Esophagus muscularis mucosa (tissue), 4 donors: ENCODE measurements at places on chromosomes 2 and 18.
A peak's percentile ranks its signal among the peaks of the same experiment; 100 is the strongest.

GRCh38 chr2:21234001-21234400 is 110.2 kb downstream of the TDRD15 start:
- no peak for DNase-seq

GRCh38 chr2:233435436-233436190 is 81.3 kb downstream of the DGKD start:
- DNase-seq: no peak

DNA sequence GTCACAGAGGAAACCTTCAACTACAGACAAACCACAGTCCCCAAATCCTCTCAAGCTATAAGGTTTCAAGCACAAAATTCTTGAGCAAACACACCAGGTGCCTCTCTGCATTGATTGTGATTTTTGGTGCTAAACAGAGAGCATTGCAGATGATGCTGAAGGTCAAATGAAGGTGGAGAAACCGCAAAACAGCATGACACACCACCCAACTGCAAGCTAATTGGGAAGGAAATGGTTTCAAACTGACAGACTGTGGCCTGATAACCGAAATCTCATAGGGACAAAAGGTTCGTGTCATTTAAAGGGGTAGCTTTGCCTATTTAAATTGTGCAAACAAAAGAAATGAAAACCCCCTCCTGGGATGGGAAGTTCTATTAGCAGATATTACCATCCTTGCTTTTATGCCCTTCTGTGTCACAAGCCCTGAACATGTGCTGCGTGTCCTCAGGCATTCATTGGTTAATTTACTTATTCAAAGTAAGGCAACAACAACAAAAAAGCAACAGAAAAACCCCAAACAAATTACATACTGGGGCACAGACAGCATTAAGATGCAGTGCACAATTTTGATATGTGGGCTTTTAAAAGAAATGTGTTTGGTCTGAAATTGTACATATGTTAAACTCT is 154.9 kb downstream of the AQP4 start:
- peak; percentile 64 for DNase-seq

DNA sequence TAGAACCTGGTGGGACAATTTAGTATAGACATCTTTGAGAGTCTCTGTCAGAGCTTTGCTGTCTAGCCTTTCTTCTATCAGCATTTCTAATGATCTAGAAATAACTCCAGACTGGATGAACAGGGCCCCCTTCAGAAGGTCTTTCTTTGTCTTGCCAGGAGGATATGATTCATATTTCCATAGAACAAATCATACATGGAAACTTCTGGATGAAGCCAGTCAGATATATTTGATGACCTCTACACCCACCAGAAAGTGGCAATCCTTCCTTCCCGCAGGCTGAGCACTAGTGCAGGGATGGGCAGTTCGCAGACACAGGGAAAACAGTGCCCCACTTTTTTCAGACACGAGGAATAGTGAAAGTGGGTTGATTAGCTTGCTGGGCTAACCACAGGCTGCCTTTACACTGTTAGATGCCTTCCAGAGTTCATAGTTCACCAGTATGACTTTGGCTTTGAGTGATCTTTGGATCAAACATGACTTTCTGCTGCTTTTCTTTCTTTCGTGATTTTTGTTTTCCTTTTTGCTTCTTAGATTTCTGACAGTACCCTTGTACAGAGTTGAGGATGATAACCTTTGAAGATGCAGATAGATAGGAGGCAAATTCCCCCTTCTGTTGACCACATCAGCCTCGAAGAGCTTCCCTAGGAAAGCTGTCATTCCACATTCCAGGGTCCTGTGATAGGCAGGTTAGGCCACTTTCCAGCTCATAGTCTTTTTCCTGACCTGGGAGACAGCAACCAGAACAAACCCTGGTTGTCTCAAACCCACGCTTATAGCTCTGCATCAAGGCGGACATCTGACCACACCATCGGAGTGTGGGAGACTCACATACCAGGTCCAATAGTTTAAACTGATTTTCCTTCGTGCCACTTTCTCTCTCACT is 237.0 kb downstream of the ZNF407 start:
- no peak for DNase-seq

GRCh38 chr2:287471-287885 is 413 bp downstream of the ALKAL2 start:
- DNase-seq: no peak

DNA sequence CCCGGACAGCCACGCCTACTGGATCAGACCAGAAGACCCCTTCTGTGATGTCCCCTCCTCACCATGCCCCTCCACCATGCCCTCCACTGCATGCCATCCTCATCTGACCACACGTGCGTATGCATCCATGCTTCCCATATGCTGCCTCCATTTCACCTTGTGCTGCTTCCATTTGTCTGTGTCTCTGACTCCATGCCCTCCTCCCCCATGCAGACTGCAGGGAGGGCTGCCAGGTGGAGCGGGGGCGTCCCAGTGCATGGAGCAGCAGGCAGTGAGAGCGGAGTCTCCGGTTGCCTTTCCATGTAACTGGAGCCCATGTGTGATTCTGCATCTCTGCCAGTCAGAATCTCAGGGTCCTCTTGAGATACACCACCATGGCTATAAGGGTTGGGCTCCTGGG is 52.6 kb downstream of the COA5 start:
- no peak for DNase-seq

- DNase-seq: no peak
These were observed 84.7 kb downstream of the NFATC1 start for GRCh38 chr18:79480171-79481045.

GRCh38 chr2:130351711-130352110 is 4.1 kb upstream of the PTPN18 start:
- DNase-seq: peak; percentile 68

- no peak for DNase-seq
These were observed 77.5 kb downstream of the CLHC1 start for GRCh38 chr2:55154525-55155030.

DNA sequence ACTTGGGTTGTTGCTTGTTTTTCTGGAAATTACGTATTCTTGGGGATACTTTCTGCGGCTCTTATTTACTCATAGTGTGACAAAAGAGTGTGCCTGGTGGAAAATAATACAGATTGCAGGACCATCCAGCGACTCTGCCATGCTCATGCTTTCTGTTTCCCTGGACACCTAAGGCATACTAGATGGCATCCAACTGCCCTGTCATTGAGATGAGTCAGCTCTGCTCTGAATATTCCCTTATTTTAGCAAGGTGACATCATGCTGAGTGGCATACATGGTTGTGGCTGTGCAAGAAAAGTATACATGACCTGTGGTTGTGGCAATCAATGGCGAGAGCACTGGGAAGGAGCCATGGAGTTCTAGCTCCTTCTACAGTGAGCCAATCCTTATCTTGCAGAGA is 471.0 kb downstream of the TMEM182 start:
- no peak for DNase-seq

- DNase-seq: no peak
These were observed 122.3 kb downstream of the ATL2 start for GRCh38 chr2:38254796-38255195.

- DNase-seq: no peak
These were observed 90.7 kb downstream of the NCKAP5 start for GRCh38 chr2:133477616-133477990.

DNA sequence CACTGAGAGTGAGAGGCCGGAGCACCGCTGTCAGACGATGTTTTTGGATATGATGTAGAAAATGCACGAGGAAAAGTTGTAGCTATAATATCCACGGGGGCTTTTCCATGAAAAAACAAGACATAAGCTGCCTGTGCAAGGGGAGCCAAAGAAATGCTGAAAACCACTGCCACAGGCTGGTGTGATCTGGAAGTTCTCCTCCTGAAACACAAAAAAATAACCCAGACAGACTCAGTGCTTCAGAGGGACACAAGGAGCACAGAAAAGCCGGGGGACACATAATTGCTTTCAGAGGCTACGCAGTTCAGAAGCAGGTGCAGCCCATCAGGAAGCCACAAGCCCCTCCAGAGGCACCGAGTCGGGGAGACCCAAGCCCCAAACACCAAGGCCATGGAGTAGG is 98.2 kb downstream of the ZNF516 start:
- no peak for DNase-seq

- DNase-seq: no peak
These were observed 93.0 kb downstream of the KCTD18 start for GRCh38 chr2:200416878-200417277.

DNA sequence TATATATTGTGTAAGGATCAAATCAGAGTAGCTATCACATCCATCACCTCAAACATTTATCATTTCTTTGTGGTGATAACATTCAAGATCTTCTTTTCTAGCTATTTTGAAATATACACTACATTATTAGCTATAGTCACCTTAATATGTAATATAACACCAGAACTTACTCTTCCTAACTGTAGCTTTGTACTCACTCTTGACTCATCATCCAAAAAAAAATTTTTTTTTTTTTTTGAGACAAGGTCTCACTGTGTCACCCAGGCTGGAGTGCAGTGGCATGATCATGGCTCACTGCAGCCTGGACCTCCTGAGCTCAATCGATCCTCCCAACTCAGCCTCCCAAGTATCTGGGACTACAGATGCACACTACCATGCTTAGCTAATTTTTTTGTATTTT is 153.3 kb downstream of the EML6 start:
- DNase-seq: no peak

DNA sequence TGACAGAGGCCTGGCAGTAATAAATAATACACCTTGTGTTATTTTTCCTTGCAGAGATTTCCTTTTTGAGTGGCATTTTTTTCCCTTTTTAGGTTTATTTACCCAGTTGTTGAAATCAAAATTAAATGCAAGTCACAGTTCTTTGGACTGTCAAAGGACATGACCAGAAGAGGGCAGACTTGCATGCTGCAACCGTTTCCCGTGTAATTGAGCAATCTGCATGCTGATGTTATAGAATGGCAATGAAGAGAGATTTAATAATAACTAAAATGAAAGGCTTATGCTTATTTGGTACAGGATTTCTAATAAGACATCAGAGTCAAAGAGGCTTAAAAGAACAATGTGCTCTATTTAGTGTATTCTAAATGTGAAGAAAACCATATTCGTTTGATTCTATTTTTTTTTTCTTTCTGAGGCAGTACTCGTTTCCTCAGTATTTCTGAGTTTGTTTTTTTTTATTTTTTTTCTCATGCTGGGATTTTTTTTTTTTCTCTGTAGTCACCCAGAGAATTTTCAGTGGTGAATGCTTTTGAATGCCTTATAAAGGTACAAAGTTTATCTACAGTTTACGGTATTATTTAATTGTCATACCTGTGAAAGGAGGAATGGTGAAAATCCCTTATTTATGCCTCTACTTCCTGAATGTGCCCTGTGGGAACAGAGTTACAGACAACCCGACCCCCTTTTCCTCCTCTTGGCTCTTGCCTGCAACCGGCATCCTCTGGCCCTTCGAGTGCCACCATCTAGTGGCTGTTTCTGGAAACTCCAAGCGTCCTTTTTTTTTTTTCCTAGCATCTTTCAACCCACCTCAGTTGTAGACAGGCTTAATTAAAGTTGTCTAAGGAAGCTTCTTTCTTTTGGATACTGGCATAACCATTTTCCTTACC is 368.5 kb downstream of the LRRTM1 start:
- no peak for DNase-seq

GRCh38 chr18:50453014-50453680 is 78.3 kb downstream of the SKA1 start:
- DNase-seq: no peak

DNA sequence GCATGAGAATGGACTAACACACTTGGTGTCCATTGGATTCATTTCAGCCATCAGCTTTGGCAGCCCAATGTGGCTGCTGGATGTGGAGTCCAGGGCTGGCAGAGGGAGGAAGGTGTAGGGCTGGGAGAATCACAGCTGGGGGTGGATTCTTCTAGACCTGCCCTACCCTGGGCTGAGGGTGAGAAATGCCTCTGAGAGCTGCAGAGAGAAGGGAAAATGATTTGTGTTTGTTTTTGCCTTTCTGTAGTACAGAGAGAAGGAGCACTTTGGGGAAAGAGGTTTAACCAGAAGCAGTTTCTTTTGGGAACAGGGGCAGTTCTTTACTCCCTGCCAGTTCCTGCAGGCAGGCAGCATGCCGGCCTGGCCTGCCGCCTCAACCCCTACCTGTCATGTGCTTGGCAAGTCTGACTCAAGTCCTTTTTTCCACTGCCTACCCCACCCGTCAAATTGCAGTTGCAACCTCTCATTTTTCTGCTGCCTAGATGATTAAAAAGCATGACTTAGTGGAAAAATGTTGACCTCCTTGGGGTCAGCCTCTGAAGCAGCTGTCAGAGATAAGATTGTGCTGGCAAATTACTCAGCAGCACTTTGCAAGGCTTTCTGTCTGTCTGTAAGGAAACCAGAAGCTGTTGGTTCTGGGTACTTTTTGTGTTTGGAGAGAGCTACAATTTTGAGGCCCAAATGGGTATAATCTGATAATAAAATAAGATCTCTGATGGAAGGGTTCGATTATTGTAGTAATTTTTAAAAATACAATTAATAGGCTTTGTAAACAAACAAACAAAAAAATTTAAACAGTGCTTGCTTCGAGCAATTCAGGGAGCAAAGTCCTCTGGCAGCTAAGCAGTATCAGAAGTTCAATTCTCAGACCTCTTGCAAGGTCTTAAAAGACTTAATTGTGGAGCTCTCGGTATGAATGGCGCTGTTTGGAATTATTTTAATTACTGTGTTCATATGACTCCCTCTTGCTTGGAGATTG is 21.7 kb downstream of the LBH start:
- no peak for DNase-seq

DNA sequence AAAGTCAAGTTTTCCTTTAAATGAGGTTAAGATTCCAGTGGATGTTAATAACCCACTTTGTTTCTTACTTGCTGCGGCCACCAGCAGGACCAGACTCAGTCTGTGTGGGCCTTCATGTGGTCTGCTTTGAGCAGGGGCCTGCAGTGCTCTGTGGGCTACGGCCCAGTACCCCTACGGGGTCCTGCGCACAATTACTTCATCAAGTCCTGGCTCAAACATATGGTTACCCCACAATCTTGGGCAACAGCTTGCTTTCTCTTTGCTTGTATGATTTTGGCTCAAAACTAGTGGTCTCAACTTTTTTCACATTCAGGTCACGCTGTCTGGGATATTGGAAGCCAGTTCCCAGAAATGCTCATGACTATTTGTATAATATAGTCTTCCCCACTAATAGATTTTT is 64.2 kb downstream of the PTPN2 start:
- no peak for DNase-seq

DNA sequence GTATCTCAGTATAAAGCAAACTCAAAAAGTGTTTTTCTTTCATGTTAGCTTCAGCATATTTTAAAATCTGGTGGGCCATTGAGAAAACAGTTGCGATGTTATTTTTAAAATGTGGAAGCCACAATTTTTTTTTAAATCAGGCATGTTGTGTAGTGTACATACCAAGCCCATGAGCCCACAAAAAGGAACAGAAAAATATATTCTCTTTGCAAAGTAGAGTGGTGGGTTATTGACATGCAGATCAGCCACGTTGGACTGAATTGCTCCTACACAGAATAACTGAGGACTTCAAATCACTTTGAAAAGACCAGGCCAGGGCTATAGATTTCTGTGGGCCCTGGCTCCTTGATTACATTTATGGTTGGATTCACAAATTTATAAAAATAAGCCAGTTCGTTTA is 774.4 kb downstream of the DCC start:
- DNase-seq: no peak

GRCh38 chr2:75592888-75593287 is 32.1 kb upstream of the EVA1A start:
- no peak for DNase-seq
